ENCODE measurements at places on chromosomes 4 and X. TPM values are rescaled to one million over a fixed set of nuclear protein-coding genes. Genes with fewer than 3 reads are reported as not detected.

IL1RAPL2 gene
- not detected for total RNA-seq

DNA sequence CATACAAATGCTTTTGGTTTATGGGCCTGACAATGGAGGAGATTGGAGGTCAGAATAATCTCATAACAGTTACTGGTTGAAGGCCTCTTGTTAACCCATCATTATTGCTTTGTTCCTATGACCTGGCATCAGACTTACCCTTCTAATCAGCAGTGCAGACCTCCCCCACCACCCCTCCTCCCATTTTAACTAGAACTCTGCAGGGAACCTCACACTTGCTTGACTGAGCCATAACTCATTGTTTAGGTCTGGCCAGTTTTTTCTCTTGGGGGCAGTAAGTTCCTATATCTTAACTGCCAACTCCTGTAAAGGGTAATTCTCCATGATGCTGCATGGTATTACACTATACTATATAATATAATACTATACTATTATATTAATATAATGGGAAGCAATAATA lies 609.3 kb downstream of the IL1RAPL1 start:
- DNase-seq, result no peak

- DNase-seq, result no peak
These were observed 3.9 kb downstream of the MAMLD1 start for GRCh38 chrX:150366951-150367545.

DNA sequence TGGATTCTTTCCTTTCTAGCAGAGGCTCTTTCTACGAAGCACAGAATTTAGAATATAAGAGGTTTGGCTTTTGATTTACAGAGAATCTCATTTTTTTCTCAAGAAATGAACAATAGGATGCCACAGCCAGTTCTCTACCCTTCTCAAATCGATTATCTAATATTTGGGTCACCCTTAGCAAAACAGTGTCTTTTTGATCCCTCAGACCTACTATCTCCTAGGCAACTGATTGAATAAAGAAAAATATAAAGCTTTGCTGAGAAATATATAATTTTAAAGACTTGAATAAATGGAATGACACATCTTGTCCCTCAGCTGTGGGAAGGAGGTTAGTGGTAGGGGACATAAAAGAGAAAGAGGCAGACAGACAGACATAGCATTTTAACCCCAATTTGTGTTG lies 153.3 kb downstream of the SH3KBP1 start:
- no peak for DNase-seq

DNA sequence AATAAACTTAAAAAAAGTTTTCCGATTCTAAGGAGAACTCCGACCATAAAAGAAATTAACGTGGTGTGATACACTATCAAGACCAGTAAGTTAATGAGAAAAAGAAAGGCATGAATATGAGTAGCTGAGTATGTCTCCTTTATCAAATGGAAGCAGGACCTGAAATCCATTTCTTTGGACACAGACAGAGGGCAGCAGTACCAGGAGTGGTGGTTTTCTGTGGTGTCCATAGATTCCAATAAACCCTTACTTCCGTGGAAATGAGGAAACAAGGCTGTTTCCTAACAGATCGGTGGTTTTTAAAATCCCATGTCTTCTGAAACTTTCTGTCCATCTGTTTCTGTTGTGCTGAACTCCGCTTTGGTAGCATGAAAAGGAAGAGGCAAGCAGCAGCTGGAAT lies 128.5 kb upstream of the TSPAN5 start:
- DNase-seq, result no peak

- DNase-seq, result no peak
These were observed 17.7 kb downstream of the APELA start for GRCh38 chr4:164894702-164895101.

- no peak for DNase-seq
These were observed 421.0 kb downstream of the MAPK10 start for GRCh38 chr4:85938902-85939301.

AGTR2 gene
- total RNA-seq, result 0.19 TPM

GRCh38 chr4:88910101-88910500 lies 146.9 kb downstream of the FAM13A start:
- DNase-seq, result no peak

GRCh38 chr4:169147191-169147590 lies 123.6 kb downstream of the SH3RF1 start:
- DNase-seq, result no peak

ARHGAP36 gene
- not detected for total RNA-seq

- no peak for DNase-seq
These were observed 224.3 kb downstream of the CAMK2D start for GRCh38 chr4:113537203-113537602.

DNA sequence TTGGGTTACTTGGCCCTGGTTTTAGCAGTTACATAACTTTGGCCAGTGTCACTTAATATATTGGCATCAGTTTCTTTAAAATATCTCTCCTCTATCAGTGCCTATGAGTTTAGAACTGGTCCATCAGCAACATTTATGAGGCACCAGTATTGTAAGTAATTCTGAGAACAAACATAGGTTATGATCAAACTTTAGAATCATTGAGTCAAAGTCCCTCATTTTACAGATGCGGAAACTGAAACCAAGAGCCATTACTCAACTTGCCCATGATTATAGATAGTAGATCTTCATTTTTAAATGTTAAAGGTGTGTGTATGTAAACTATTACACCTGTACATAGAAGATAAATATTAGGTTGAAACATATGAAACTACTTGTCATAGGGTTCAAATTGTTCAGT lies 4.5 kb downstream of the NIPAL1 start:
- DNase-seq, result no peak

DNA sequence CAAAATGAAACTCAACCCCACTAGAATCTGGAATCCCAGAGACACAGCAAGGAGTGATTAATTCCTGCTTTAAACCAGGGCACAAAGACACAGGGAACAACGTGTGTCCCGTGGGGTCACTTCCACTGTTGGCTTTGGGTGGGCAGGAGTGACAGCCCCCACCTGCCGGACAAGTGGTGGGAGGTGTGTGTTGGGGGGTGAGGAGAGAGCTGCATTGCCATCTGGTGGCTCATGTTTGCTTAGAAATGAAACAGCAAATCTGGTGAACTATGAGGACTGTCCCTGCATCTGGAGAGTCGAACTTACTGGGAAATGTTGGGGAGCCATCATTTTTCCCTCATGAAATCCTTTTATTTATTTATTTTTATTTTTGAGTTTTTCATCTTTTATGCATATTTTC lies 75.9 kb upstream of the AFAP1 start:
- DNase-seq, result no peak

HELT gene
- not detected for total RNA-seq

PRDM8 gene
- total RNA-seq, result 1.4 TPM

GRCh38 chr4:188109157-188109755 lies at the start of gene TRIML2:
TRIML2 (minus strand) TSS chr4:188109603; CDS start chr4:188105368, 4,235 bp downstream.
- no peak for DNase-seq

MAGEA1 gene
- total RNA-seq, result not detected

EPGN gene
- not detected for total RNA-seq

ATP11C gene
- 23.5 TPM for total RNA-seq

DNA sequence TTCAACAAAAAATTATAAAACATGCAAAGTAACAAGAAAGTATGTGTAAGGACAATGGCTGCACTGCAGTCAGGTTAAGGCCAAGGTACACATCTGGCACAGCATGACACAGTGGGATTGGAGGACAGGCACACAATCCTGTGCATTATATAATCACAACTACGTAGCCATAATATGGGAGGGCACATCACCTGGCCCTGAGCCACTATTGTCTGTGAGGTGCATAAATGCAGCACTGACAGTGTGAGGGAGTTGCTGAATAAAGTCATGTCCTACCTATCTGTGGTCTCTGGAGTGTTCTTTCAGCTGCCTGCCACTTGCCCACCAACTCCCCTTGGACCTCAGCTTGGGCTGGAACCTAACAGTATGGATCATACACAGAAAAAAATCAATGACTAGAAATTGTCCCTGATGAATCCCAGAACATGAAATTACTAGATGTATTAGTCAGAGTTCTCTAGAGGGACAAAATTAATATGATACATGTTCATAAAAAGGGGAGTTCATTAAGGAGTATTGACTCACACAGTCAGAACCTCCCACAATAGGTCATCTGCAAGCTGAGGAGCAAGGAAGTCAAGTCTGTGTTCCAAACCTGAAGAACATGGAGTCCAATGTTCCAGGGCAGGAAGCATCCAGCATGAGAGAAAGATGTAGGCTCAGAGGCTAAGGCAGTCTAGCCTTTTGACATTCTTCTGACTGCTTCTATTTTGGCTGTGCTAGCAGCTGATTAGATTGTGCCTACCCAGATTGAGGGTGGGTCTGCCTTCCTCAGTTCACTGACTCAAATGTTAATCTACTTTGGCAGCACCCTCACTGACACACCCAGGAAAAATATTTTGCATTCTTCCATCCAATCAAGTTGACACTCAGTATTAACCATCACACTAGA lies 46.4 kb upstream of the KCTD8 start:
- DNase-seq, result no peak

DNA sequence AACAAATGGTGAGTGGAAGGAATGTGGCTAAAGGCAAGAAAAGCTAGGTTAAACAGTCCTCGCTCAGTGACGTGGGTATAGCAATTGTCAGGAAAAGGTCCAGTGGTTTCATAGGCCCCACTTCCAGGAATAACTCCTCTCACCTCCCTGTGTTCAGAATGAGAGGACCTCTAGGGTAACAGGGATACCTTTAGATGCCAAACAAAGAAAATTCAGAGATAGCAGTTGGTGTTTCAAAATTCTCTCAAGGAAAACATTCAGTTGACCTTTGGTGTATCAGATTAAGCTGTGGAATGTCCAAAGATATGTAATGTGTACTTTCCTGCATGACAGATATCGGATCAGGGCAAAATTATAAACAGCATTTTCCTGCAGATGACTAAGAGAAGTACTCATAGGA lies 155.9 kb downstream of the ARHGAP6 start:
- DNase-seq, result no peak

DNA sequence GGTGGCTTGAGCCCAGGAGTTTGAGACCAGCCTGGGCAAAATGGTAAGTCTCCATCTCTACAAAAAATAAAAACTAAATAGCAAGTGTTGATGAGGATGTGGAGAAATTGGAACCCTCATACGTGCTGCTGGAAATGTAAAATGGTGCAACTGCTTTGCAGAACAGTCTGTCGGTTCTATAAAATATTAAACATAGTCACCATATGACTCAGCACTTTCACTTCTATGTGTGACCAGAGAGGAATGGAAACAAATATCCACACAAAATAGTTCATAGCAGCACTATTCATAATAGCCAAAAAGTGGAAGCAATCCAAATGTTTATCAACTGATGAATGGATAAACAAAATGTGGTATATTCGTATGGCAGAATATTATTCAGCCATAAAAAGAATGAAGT lies 60.8 kb upstream of the FMR1 start:
- DNase-seq, result no peak

NOCT gene
- total RNA-seq, result 5.8 TPM

PIGA gene
- total RNA-seq, result 11.8 TPM

DNA sequence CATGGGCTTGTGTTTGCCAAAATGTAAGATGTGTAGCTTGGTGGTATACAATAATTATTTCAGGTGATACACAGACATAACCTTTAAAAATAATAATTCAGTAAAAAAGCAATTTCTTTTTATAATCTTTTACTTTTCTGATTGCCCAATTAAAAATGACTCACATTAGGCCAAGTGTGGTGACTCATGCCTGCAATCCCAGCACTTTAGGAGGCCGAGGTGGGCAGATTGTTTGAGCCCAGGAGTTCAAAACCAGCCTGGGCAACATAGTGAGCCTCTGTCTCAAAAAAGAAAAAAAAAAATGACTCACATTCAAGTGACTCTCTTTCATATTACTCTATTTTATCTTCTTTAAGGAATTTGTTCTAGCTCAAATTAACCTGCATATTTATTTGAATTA lies 449.4 kb upstream of the HTR2C start:
- DNase-seq, result no peak

- no peak for DNase-seq
These were observed 102.0 kb downstream of the GBA3 start for GRCh38 chr4:22794732-22795131.

- no peak for DNase-seq
These were observed 96.4 kb upstream of the IQCM start for GRCh38 chr4:149912000-149912399.

TCP11X2 gene
- not detected for total RNA-seq

- DNase-seq, result no peak
These were observed 718 bp downstream of the SPIN3 start for GRCh38 chrX:56994375-56995270.

- DNase-seq, result no peak
These were observed 932.1 kb upstream of the SLIT2 start for GRCh38 chr4:19319607-19320006.

NPNT gene
- total RNA-seq, result 40.6 TPM

GRCh38 chrX:120457766-120458180 lies 11.3 kb downstream of the LAMP2 start:
- DNase-seq, result no peak

Data from omental fat pad (tissue), 4 donors.